ENCODE measurements at places on chromosomes 1 and 21.
A peak's percentile ranks its signal among the peaks of the same experiment; 100 is the strongest.

GRCh38 chr21:44696572-44696971 lies 400 bp upstream of the KRTAP10-12 start:
- no peak for DNase-seq

- no peak for DNase-seq
Observed at GRCh38 chr1:35500439-35500838, 56.8 kb downstream of the KIAA0319L start.

GRCh38 chr1:247385283-247385682 lies 30.7 kb upstream of the NLRP3 start:
- DNase-seq: no peak

GRCh38 chr1:201434266-201434665 lies 12.7 kb upstream of the TNNI1 start:
- DNase-seq: no peak

DNA sequence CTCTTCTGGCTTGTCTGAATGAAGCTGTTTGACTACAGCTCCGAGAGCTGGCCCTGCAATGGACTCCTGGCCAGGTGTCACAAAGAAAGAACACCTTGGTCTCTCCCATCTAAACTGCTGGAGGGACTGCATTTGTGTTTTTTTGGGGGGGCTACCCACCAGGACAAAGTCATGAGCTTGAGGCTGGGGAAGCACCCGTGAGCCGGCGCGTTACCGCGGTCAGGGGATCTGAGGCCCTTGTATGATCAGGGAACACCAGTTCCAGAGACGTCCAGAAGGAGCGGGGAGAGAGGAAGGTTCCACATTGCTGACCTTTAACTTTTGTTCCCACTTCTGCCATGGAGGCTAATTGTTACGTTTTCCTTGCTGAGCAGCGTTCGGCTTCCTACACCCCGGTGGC lies 84.5 kb upstream of the C1orf174 start:
- DNase-seq: no peak

DNA sequence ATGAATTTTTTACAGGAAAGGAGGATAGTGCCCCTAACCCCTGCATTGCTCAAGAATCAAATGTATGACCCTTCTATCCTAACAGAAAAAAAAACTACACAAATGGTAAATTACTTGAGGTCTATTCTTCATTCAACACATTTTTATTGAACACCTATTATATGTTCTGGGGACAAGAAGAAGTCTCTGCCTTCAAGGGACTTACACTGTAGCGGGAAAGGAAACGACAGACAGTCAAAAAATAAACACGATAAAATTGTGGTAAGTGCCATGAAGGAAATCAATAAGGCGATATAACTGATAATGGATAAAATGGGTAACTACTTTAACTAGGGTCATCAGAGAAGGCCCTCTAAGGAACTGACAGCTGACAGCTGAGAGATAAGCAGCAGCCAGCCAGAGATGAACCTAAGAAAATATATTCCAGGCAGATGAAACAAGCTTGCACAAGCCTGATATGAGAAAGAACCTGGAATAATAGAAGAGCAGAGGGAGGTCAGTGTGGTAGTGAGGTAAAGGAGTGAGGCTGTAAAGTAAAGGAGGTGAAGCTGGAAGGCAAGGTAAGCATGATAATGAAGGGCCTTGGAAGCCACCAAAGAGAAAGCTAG lies 66.4 kb downstream of the PHTF1 start:
- DNase-seq: no peak

- DNase-seq: no peak
Observed at GRCh38 chr1:175133673-175134435, 58.7 kb downstream of the KIAA0040 start.

- DNase-seq: no peak
Observed at GRCh38 chr1:240765732-240766363, 153.9 kb upstream of the GREM2 start.

GRCh38 chr1:87872692-87873091 lies 544.0 kb downstream of the LMO4 start:
- no peak for DNase-seq

- no peak for DNase-seq
Observed at GRCh38 chr1:59427155-59427554, 130.3 kb downstream of the FGGY start.

GRCh38 chr1:206469933-206470691 lies at the start of gene IKBKE:
IKBKE (plus strand) TSS chr1:206470476; CDS start chr1:206473228, 2,752 bp downstream.
- peak; percentile 62 for DNase-seq

DNA sequence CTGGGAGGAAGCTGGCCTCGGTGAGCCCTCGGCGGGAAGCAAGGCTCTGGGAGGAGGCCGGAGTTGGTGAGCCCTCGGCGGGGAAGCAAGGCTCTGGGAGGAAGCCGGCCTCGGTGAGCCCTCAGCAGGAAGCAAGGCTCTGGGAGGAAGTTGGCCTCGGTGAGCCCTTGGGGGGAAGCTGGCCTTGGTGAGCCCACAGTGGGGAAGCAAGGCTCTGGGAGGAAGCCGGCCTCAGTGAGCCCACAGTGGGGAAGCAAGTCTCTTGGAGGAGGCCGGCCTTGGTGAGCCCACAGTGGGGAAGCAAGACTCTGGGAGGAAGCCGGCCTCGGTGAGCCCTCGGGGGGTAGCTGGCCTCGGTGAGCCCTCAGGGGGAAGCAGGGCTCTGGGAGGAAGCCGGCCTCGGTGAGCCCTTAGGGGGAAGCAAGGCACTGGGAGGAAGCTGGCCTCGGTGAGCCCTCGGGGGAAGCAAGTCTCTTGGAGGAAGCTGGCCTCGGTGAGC lies 36.0 kb downstream of the KRTAP10-1 start:
- no peak for DNase-seq

DNA sequence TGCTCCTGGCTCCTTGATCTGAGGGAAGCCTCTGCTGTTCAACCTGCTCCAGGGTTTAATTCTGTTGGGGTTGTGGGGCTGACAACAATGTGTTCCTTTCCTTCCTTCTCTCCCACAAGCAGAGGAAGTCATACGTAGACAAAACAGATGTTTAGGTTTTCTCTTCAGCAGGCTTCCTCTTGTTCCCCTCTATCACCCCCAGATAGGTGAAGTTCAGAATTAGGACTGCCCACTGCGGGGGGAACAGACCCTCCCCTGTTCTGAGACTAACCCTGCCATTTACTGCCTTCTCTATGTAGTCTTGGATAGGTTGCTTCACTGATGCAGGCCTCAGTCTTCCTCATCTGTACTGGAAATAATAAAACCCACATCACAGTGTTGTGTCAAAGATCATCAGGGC lies 30.0 kb upstream of the NRDC start:
- DNase-seq: no peak

DNA sequence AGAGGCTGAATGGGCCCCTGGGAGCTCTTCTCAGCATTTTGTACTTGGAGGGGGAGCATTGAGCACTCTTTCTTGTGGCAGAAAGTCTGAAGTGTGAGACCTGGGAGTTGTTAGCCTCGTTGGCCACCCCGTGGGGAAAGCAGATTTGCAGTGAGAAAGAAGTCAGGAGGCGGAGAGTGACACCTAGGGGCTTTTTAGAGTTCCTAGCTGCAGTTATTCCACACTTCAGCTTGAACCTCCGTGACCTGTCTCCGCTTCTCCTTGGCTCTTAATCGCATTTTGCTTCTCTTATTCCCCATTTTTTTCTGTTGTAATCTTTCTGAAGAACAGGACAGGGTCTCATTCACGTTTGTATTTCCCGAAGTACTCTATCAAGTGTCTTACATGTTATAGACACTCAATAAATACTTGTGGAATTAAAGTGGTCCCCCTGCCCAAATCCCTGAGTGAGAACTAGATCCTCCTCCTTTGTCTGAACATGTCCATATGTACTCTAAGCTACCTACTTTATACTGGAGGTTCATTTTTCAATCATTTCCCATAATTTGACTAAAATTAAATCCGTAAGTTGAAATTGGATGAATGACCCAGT lies 14.5 kb upstream of the C1orf141 start:
- DNase-seq: peak; percentile 72

DNA sequence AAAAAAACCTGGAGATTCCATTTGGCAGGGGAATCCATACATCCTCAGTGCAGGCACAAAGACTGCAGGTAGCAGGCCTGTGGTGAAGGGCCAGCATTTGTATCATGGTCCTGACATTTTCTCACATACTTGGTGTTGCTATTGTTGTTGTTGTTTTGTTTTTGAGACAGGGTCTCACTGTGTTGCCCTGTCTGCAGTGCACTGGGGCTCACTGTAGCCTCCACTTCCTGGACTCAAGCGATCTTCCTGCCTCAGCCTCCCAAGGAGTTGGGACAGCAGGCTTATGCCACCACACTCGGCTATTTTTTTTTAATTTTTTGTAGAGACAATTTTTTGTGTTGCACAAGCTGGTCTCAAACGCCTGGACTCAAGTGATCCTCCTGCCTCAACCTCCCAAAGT lies 140.8 kb upstream of the ZNF644 start:
- DNase-seq: no peak

GRCh38 chr1:167912294-167912693 lies 1.6 kb downstream of the ADCY10 start:
- no peak for DNase-seq

DNA sequence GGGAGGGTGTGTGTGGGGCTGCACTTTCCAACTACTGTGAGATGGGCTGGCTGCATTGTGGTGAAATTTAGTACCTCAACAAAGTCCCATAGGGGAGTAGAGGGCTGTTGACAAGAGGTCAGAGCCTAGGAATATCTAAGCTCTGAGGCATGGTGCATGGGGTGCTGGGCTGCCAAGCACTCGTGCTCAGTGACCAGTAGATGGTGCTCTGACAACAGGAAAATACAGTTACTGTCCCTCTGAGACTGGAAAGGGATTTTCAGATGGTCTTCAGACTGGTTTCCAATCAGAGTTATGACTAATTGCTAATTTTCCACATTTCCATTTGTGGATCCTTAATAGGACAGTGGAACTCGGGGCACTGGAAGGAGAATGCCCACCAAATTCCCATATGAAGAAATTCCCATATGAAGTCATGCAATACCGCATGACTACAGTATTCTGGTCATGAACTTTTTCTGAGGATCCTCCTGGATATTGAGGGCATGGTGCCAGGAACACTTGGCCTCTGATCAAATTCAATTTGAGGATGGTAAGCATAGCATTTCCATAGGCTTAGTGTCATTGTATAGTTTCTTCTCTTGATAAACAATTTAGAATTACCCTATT lies 4.1 kb upstream of the CACNA1E start:
- peak; percentile 45 for DNase-seq

GRCh38 chr1:230661976-230662375 lies 19.7 kb downstream of the COG2 start:
- no peak for DNase-seq

DNA sequence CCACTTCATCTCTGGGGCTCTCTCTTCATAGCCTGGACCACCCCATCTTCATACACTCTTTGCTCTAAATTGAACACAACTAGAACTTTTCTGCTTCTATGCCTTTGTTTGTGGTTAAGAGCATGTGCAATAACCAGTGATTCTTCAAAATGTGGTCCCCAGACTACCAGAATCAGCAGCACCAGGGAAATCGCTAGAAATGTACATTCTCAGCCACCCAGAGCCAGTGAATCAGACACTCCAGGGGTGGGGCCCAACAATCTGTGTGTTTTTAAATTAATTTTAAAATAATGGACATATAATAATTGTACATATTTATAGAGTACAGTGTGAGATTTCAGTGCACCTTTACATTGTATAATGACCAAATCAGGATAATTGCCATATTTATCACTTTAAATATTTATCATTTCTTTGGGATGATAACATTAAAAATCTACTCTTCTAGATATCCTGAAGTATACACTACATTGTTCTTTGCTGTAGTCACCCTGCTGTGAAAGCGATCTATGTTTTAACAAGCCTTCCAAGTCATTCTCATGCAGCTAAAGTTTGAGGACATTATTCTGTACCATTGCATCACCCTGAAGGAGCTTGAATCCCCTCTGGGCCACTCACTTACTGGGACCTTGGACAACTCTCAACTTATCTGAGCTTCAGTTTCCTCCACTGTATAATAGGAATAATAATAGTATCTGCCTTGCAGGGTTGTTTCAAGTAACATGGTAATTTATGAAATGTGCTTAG lies 10.8 kb downstream of the GRHL3 start:
- DNase-seq: no peak

GRCh38 chr1:100034470-100034869 lies 64.7 kb downstream of the SLC35A3 start:
- peak; percentile 36 for DNase-seq

DNA sequence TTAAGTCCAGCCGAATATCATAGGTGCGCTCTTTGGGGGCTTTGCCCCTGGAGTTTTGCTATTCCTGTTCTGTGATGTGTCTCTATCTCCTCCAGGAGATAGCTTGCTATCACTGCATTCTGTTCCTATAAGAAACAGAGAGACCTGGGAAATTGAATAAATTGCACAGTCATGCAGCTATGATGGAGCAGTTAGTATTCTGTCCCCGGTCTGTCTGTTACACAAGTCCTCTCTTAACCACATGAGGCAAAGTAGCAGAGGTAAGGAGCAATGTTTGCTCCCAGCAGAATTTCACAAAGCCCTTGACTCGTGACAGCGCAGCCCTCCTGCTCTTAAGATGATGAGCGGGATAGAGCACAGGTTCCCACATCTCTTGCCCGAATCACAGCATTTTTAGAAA lies 63.9 kb upstream of the GRHL3 start:
- no peak for DNase-seq

DNA sequence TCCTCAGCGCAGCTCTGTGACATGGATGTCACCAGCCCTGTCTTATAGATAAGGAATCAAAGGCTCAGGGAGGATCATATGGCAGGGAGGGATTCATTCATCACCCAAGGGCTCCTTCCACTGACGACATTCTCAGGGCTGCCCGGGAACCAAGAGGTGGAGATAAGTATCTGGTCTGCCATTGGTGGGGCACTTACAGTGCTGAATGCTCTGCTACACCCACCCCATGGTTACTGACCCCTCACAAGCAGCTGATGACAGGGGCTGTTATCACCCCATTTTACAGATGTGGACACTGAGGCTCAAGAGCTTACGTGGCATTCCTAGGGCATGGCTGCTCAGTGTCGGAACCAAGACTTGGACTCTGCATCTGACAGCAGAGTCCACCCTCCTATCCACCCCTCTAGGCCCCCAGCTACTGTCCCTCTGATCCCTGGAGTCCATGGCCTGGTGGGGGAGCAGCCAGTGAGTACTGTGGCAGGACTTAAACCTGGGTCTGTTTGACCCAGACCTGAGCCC lies 155.1 kb downstream of the PTPRU start:
- DNase-seq: no peak

DNA sequence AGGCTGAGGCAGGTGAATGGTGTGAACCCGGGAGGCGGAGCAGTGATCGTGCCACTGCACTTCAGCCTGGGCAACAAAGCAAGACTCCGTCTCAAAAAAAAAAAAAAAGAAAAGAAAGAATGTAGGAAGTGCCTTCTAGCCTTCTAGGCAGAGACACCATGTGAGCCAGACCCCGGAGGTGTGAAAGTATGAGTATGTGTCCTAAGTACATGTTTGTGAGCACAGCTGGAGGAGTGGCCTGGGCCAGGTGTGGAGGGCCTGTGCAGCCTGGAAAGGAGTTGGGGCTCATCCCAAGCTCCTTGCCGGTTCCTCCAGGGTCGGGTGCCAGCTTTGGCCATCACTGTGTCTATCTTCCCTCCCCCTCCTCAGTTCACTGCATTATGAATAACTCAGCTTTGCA lies 13.0 kb downstream of the SOX13 start:
- no peak for DNase-seq

- DNase-seq: no peak
Observed at GRCh38 chr1:174391716-174392115, 56.0 kb upstream of the GPR52 start.
